ENCODE measurements at places on chromosomes 12 and 14. TPM values are rescaled to one million over a fixed set of nuclear protein-coding genes. Genes with fewer than 3 reads are reported as not detected.

GRCh38 chr12:19979584-19979983, 388.8 kb upstream of the PDE3A start:
- DNase-seq, result no peak
- no peaks in the 10 kb centered on the region for H3K4me1 ChIP-seq
- no peak overlapping the region for H3K27ac ChIP-seq
- no peak overlapping the region for H3K4me3 ChIP-seq

Gene ABCC9
- total RNA-seq, result 71.2 TPM

- no peaks in the 10 kb centered on the region for H3K4me1 ChIP-seq
- no peak overlapping the region for H3K27ac ChIP-seq
- H3K36me3 ChIP-seq, result peaks cover 68% of the 10 kb centered on the region
- no peak overlapping the region for H3K4me3 ChIP-seq
Observed at GRCh38 chr14:59490756-59491155, 6.4 kb downstream of the JKAMP start.

GRCh38 chr14:92564344-92565039, 50.9 kb downstream of the RIN3 start:
- no peaks in the 10 kb centered on the region for H3K36me3 ChIP-seq
- H3K4me1 ChIP-seq, result no peaks in the 10 kb centered on the region
- H3K27me3 ChIP-seq, result no peaks in the 10 kb centered on the region
- no peak overlapping the region for H3K27ac ChIP-seq

DNA sequence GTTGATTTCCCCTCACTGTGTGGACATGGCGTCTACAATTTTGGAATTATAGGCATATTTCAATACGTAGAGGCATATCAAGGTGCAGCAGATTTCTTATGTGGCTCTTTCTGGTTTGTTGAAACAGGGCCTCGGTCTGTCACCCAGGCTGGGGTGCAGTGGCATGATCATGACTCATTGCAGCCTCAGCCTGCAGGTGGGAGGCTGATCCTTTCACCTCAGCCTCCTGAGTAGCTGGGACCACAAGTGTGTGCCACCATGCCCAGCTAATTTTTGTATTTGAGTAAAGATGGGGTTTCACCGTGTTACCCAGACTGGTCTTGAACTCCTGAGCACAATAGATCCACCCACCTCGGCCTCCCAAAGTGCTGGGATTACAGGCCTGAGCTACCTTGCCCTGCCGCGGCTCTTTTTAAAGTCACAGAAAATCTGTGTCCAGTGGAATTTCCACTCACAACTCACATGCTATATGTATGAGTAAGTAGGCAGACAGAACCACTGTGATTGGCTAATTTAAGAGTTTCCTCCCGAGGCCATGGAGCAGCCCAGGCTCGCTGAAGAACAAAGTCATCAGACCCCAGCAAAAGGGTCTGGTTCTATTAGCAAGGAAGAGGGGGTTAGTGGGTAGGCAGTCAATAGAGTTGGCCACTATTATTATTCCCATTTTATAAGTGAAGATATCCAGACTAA, 9.1 kb downstream of the GNG2 start:
- no peak overlapping the region for H3K4me3 ChIP-seq
- no peak for DNase-seq
- no peaks in the 10 kb centered on the region for H3K27me3 ChIP-seq

Gene MOK
- 3.5 TPM for total RNA-seq

Gene NPFF
- total RNA-seq, result not detected

Gene ATL1
- total RNA-seq, result 0.27 TPM
